ENCODE measurements at places on chromosomes 2 and 18.
A peak's percentile ranks its signal among the peaks of the same experiment; 100 is the strongest.

DNA sequence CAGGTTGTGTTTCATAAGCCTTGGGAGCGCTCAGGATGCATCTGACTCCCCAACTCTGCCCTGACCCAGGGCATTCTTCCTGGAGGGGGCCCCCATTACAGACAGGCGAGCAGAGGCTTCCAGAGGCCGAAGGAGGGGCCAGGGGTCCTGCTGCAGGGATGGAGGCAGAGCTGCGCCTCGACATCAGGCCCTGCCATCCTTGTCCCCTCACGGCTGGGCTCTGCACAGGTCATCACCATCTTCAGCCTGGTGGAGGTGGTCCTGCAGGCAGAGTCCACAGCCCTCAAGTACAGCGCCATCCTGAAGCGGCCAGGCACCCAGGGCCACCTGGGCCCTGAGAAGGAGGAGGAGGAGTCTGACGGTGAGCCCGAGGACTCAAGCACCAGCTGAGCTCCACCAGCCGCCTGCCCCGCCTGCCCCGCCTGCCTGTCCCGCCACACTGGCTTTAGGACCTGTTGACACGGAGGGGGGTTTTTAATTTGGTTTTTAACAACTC lies 42.3 kb upstream of the ALPP start:
- no peak for DNase-seq

DNA sequence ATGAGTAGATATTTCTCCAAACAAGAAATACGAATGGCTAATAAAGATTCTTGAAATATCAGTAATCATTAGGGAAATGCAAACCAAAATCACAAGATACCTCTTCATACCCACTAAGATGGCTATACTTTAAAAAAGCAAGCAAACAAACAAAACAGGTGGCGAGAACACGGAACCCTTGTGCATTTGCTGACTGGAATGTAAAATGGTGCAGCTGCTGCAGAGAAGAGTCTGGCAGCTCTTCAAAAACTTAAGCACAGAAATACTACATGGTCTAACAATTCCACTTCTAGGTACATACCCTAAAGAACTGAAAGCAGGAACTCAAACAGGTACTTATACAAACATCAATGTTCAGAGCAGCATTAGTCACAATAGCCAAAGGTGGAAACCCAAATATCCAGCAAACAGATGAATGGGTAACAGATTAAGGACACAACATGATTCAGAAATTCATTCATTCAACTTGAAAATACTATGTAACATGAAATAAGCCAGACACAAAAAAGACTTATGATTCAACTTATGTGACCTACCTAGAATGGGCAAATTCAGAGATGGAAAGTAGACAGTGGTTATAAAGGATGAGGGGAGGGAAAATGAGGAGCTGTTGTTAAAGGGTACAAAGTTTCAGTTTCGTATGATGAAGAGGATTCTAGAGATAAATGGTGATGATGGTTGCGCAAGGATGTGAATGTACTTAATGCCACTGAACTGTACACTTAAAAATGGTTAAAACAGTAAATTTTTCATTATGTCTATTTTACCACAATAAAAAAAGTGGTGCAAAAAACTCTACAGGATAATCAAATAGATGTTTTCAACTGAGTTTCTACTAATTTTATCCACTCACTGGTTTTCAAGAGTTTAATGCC lies 26.9 kb upstream of the GPR75 start:
- no peak for DNase-seq

DNA sequence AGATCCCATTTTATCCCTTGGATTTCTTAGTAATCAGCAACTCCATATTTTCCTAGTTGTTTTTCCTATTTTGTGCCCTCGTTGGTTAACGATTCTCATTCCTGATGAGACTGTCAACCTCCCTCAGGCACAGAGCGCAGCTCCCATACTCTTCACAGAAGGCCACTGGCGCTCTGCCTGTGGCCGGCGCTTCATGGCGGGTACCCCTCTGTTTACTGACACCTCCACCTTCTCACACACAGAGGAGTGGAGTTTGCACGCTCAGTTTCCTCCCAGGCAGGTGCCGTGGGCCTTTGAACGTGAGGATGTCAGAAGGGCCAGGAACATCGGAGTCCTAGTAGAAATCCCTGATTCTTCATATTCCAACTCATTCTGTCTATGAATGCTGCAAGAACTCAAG lies 139.0 kb downstream of the MBP start:
- no peak for DNase-seq

- DNase-seq, result no peak
Observed at GRCh38 chr2:237645261-237645660, 17.9 kb downstream of the LRRFIP1 start.

DNA sequence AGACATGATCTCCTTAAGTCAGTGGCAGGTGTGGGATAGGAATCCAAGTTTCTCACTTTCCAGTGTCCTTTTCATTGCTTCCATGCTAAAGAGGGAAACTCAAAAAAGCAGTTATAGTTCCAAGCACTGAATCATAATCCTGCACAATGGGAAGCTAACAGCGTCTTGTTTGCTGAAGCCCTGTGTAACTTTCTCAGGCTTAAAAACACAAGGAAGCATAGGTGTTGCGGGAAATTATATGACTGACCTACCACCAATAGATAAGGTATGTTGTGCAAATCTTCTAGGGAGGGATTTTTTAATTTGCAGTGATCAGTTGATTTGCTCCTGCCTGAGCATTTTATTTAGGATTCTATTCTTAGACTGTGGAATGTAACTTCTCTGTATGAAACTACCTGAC lies 250.9 kb downstream of the MYO3B start:
- no peak for DNase-seq

GRCh38 chr2:227827143-227827542 lies 13.5 kb downstream of the CCL20 start:
- DNase-seq, result no peak

DNA sequence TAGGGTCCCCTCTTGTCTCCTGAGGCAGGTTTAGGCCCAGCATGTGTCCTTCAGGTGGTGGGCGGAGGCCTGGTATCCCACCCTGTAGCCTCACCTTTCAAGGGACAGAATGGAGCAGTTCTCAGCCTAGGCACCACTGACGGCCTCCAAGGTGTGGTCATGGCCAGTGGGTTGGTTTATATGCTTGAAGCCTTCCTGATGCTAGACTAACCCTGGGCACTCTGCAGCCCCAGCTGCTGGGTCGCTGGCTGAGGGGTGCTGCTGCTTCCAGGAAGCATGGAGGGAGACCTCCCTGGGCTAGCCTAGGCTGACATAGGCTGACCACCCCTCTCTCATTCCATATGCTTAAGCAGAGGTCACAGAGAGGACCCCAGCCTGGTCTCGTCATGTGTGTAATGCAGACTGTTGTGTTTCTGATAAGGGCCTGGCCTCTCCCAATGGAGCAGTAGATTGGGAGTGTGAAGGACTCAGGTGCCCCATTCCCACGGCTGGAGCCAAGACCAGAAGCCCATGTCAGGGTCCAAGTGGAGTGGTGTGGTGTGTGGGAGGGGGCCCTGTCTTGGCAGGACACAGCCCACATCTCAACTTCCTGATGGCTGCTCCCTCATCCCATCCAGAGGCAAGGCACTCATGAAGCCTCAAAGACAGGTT lies 206.6 kb downstream of the DYSF start:
- no peak for DNase-seq

- no peak for DNase-seq
Observed at GRCh38 chr2:126850940-126851339, 47.8 kb upstream of the TEX51 start.

GRCh38 chr2:144242311-144242710 lies 277.6 kb downstream of the ZEB2 start:
- DNase-seq, result no peak

DNA sequence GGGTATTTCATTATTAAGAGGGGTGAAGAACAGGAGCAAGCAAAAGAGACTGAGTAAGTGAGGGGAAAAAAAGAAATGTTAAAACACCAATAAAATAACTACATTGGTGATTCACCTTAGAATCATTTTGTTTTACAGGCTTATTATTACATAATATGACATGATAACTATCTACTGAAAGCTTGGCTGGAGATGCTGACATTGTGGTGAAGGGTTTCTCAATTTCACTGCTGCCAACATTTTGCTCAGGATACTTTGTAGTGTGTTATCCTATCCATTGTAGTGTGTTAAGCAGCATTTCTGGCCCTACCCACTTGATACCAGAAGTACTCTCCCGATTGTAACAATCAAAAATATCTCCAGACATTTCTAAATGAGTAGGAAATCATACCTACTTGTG lies 1564.6 kb upstream of the NXPH2 start:
- DNase-seq, result no peak

DNA sequence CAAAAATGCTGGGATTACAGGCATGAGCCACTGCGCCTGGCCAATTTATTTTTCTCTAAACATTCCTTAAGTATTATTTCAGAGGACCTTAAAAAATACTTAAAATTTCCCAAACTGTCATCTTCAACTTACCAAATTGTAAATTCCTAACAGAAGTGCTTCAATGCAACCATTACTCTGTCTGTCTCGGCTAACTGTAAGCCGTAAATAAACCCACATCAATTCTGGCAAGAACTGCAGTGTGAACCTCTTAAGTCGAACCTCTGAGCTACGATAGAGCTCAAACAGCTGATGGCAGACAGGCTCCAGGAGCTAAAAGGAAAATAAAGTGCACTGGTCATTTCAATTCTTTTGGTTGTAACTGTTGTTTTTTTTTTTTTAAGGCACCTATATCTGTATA lies 53.4 kb upstream of the ORC2 start:
- no peak for DNase-seq

DNA sequence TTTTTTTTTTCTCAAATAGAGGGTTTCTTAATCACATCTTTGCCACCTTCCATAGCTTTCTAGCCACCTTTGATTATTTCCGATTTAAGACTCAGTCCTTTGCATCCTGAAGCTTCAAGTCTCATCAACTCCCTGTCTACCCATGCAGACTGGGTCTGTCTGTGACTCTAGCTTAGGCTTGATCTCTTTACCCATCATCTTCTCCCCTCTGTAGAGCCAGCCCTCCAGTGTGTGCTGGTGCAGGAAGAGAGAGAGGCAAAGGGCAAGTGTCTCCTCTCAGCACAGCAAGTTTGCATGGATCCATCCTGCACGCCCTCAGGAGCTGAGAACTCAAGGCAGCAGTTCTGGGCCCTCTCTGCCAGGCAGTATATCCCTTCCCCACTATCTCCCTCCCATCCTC lies 70.4 kb downstream of the HNRNPLL start:
- no peak for DNase-seq

DNA sequence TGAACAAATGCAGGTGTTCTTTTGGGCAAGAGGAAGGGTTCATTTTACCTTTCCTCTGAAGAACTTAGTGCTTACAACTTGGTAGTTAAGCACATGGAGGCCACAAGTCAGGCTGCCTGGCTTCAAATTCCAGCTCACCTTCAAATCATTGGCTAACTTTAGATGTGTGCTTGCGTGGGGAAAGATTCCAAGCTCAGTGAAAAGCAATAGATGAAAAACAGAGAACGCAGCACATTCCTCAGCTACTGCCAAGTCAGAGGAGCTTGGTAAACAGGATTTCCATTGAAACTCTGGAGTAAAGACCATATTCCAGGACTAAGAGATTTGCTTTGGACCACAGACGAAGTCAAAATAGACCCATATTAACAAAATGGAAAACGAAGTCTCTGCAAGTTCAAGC lies 96.3 kb upstream of the ASB18 start:
- DNase-seq, result no peak

DNA sequence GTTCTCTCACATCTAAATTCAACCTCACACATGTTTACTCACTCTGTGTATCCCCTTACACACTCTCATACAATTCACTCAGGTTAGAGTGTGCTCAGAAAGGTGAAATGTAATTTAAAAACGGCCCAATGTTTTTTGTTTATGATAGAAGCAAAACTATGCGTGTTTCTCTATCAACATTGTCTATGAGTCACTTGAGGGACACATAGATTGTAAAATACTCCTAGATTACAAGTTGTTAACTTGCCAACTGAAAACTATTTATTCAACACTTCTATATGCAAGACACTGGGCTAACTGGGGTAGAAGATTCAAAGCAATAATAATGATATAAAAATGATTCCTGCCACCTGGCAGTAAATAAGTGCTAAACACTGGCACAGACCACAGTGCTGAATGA lies 24.6 kb downstream of the CCDC195 start:
- DNase-seq, result no peak

- no peak for DNase-seq
Observed at GRCh38 chr18:35193316-35193715, 47.5 kb upstream of the ZNF397 start.

- no peak for DNase-seq
Observed at GRCh38 chr2:142688856-142689605, 188.4 kb upstream of the KYNU start.

GRCh38 chr18:48848641-48849143 lies 102.1 kb downstream of the SMAD7 start:
- no peak for DNase-seq

DNA sequence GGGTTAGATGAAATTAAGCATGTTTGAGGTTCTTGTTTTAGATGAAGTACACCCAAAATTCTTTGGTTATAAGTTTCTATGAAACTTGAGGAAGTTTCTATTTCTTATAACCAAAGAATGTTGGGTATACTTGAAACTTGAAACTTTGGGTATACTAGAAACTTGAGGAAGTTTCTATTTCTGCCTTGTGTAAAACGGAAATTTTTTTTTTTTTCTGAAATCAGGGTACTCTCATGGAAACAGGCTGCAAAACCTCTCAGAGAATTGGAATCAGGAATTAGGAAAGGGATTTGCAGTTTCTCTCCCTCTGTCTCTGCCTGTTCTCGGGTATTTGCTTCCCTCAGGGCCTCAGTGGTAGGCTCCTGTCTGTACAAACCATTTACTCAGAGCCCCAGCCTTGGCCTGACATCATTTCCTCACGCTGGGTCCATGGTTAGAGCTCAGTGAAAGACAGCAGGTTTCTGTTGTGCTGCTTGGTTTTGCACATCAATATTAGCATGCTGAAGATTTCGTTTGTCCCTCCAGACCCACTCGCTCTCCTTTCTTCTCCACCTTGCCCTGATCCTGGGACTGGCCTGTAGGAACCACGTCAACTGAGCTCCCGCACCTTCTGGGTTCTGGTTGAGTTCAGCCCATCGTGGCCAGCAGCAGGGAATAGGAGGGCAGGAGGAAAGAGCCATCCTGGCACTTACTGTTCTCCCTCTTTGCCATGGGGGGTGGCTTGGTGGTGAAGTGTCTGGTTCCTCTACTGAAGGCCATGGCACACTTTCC lies 106.4 kb downstream of the POLR1A start:
- peak; percentile 11 for DNase-seq

Measured in activated T-cell treated with anti-CD3 and anti-CD28 coated beads for 1 hour (primary cell).